ENCODE measurements at places on chromosomes 3 and 15. TPM values are rescaled to one million over a fixed set of nuclear protein-coding genes. Genes with fewer than 3 reads are reported as not detected.

TTLL13 gene
- total RNA-seq: 0.16 TPM

- no peak for DNase-seq
Observed at GRCh38 chr3:42216302-42216701, 49.7 kb downstream of the CCK start.

MDFIC2 gene
- not detected for total RNA-seq

DNA sequence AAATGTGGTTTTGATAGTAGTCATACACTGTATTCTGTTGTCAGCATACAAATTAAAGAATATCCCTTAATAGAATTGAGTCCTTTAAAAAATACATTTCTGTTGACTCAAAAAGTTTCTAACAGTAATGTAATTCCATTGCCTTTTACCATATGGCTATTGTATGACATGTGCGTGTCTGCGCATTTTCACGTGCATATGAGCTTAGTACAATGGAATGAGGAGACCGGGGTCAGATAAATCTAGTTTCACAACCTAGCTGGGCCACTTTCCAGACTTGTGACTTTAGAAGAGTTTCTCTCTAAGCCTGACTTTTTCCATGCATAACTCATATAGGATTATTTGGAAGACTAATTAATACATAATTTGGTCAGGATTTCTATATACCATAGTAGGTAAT, 38.7 kb downstream of the ZBTB38 start:
- DNase-seq: no peak

- no peak for DNase-seq
Observed at GRCh38 chr3:174156200-174156599, 702.9 kb upstream of the NAALADL2 start.

DNA sequence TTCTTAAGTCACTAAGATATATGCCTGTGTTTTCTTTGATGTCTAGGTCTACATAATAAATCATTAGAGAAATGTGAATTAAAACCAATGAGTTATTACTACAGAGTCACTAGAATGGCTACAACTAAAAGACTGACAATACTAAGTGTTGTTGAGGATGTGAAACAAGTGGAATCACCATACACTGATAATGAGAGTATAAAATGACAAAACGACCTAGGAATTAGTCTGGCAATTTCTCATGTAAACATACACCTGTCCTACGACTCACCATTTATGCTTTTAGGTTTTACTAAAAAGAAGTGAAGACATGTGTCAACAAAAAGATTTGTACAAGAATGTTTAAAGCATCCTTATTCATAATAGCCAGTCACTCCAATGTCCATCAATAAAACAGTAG, 75.2 kb upstream of the SATB1 start:
- no peak for DNase-seq

DNA sequence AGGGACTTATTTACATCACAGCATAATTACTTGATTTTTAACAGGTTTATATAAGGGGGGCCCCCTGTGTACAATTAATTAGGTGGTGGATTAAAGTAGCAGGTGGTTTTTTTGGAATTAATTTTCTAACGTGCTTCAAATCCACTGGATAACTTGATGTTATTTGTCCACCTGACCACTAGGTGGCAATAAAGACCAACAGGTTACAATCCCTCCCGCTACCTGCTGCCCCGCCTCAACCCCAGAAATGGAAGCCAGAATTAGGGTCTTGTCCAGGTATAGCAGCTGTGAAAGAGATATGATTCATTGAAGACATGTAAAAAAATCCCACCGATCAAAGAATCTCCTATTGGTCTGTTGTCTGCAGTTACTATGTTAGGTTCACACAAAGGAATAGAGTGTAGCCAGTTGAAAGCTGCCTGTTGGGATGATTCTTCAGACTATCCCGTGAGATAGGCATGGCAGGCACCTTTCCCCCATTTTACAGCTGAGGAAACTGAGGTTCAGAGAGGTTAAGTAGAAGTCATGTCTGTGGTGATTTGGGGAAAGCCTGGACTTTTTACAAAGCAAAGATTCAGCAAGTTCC, 44.0 kb downstream of the MFSD1 start:
- no peak for DNase-seq

DNA sequence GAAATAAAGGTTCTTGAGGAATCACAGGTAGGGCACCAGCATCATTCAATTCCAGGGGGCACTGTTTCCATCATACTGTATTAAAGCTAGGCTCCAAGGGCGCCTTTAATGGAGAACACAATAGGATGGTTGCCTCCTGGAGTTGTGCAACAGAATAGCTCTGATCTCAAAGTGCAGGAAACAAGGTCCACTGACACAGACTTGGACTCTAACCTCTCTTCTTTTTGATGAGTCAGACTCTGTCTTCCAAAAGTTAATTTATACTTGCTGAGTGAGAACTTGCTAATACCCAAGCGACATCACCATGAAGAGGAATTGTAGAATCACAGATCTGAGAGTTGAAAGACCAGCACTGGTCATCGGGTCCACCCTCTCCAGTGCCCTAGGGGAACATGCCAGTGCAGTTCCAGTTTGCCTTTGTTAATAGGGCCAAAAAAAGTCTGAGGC, 94.4 kb upstream of the PHLDB2 start:
- DNase-seq: no peak

GRCh38 chr3:38348903-38349302, 2.3 kb downstream of the XYLB start:
- no peak for DNase-seq

- no peak for DNase-seq
Observed at GRCh38 chr3:53996141-53996874, 104.6 kb upstream of the SELENOK start.

- no peak for DNase-seq
Observed at GRCh38 chr3:50154476-50154839, 666 bp upstream of the SEMA3F start.

DNA sequence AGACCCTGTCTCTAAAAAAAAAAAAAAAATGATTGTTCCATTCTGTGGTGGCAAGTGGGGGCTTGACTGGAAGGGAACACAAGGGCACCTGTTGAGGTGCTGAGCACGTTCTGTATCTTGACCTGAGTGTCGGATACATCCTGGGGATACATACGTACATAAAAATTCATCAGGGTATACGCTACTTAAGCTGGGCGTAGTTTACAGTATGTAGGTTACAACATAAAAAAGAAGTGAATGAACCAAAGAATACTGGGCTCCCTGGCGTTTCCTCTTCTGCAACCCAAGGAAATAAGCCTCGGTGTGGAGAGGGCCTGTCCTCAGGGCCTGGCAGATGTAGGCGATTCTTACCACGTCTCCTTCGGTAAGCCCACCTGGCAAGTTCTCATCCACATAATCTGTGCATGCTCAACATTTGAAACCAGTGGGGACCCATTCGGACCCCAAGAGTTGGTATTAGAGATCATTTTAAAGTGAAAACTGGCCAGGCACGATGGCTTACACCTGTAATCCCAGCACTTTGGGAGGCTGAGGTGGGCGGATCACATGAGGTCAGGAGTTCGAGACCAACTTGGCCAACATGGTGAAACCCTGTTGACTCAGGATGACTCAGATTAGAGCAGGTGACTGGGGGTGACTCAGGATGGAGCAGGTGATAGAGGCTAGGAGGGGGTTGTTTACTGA, 5.1 kb upstream of the MUC20 start:
- no peak for DNase-seq

GRCh38 chr3:145182196-145182911, 978.6 kb downstream of the PLOD2 start:
- no peak for DNase-seq

DNA sequence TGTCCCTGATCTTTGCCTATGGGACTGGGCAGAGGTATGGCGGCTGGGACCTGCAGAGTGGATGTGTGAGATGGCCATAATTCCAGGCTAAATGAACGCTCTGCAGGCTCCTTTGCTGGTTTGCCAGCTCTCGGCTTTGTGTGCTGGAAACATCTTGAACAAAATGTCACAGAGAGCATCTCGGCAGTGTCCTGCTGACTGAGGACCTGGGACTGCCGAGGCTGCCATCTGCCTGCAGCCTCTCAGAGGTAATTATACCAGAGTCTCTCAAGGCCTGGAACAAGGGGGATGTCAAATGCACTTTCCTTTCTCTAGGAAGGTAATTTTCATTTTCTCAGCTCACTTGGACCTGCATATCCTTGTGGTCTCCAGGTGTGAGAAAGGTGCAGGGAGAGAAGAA, 354.2 kb downstream of the PDCD6IP start:
- no peak for DNase-seq

GRCh38 chr3:22729212-22729611, 473.9 kb upstream of the UBE2E2 start:
- no peak for DNase-seq

DNA sequence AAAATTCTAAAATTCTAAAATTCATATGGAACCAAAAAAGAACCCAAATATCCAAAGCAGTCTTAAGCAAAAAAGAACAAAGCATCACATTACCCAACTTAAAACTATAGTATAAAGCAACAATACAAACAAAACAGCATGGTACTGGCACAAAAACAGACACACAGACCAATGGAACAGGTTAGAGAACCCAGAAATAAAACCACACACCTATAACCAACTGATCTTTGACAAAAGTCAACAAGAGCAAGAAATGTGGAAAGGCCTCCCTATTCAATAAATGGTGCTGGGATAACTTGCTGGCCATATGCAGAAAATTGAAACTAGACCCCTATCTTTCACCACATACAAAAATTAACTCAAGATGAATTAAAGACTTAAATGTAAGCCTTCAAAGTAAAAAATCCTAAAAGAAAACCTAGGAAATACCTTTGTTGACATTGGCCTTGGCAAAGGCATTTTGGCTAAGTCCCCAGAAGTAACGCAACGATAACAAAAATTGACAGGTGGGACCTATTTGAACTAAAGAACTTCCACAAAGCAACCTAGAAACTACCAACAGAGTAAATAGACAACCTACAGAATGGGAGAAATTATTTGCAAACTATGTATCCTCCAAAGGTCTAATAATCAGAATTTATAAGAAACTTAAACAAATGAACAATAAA, 56.9 kb downstream of the TTBK2 start:
- DNase-seq: no peak

GRCh38 chr3:184807549-184807948, 4.4 kb upstream of the VPS8 start:
- no peak for DNase-seq

DNA sequence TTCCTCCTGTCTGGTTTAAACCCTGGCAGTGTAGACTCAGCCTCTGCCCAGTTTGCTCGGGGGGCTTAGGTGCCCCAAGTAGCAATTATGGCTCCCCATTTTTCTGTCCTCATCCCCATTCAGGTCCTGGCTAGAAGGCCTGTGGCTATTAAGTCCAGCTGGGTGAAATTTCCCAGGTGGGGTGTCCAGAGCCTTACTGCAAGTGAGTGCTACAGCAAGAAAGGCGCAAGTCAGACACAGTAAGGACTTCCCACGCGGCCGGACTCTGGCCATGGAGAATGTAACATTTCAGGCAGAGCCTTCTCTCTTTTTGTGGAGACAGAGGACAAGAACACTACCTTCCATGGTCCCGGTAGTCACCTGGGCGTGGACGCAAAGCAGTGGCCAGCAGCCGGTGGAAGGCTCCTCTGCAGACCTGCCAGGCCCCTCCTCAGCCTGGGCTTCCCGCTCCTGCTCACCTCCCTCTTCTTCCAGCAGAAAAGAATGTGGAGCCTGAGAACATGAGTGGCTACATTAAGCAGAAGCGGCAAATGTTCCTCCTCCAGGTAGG, 23.3 kb downstream of the CFAP100 start:
- DNase-seq: peak; percentile 67

DNA sequence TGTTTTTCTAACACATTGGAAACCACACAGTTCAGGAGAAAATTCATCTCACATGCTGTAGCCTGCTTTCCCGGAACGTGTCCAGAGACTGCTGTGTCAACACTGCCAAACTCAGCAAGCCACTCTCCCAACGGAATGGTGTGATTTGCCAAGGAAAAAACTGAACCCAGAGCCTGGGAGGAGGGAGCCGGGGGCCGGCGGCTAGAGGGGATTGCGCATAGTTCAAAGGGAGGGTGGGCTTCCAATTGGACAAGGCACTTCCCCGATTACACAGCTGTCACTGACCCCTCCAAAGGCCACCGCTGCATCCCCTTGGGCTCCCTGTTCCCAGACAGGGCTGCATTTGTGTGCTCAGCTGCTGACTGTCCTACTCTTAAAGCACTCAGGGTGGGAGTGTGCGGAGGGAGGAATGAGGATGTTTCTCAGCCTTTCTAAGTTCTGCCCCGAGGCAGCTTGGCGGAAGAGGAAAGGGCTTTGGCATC, 256.2 kb downstream of the ZNF621 start:
- peak; percentile 80 for DNase-seq

GRCh38 chr3:58577269-58577821, at the start of gene FAM107A:
TSS of gene FAM107A (minus strand) at chr3:58577391. CDS start at chr3:58569860, 7,531 bp downstream.
- DNase-seq: no peak

- no peak for DNase-seq
Observed at GRCh38 chr3:138245026-138245425, 57.9 kb downstream of the ARMC8 start.

DNA sequence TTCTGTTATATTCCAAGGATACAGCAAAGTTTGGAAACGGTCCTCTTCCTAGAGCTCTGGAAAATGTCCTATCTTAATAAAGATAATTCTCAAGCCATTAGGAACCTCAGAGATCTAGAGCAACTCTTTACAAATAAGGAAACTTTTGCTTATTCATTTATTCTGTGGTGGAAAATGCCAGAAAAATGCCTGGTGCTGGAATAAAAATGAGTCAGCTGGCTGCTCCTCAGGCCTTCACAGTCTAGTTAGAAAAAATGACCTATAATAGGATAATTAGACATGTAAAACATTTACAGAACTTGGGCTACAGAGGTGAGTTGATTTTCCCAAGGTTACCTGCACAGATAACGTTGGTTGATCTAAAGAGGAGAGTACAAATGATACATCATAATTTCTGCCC, 372.5 kb downstream of the NLGN1 start:
- no peak for DNase-seq

ARRDC4 gene
- 95.1 TPM for total RNA-seq

DUOXA2 gene
- total RNA-seq: not detected

DNA sequence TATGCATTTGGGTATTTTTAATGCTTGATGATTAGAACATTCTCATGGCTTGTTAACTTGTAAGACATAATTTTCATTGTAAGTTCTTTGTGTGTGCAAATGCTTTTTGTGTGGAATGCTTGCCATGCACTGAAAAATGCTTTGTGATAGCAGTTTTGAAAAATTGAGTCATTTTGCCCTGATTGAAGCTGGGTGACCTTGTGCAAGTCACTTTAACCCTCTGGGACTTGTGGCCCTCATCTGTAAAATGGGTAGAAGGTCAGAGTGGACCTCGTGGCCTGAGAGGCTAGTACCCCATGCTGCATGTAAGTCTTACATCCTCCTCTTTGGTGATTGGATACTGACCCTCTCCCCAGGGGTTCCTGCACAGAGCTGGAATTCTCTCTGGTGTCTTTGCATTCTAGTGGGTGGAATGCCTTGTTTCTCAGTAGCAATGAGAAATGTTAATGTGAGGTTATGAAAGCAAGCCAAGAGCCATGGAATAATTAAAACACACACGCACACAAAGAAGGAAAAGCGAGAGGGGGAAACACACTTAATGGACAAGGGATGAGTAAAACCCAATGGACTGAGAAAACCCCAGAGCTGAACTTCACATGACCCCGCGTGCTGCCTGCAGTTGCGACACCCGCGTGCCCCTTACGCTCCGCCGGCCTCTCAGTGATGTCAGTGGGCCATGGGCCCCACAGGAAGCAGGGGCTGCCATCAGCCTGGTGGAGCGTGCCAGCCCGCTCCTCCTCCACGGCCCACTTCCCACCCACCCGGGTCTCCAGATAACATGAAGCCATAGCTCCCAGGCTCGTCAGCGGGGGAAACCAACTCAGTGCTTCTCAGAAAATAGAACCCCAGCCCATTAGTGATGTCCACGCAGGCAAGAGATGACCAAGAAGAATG, 44.0 kb downstream of the SMAD3 start:
- DNase-seq: no peak

IGF1R gene
- 57.2 TPM for total RNA-seq

GPR176 gene
- total RNA-seq: 2.7 TPM

CLRN1 gene
- total RNA-seq: not detected

GRCh38 chr15:81955382-81956062, 90.3 kb downstream of the MEX3B start:
- DNase-seq: no peak
